ENCODE measurements at places on chromosomes 12 and 14. TPM values are rescaled to one million over a fixed set of nuclear protein-coding genes. Genes with fewer than 3 reads are reported as not detected.

DNA sequence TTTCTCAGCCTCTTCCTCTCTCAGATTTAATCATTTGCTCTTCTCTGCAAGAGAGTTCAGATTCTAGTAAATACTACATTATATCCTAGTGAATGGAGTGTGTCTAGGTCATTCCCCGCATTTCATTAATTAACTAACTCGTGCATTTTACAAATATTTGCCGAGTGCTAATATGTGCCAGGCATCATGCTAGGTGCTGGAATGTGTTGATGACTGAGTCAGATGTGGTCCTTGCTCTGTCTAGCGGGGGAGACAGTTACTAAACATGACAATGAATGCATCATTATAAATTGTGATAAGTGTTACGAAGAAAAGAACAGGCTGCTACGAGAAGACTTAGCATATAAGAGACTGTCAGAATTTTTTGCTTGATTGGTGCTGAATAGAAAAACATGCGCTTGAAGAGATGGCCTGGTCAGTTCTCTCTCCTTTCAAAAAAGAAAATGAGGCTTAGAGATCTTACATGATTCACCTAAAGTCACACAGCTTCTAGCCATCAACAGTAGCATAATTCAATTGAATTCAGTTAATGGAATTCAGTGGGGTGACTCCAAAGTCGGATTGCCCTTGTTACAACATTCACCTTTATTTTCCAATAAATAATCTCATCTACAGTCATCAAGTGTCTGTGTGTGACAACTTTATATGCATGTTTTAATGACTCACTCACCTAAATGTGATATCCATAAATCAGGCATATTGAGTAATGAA lies 48.7 kb upstream of the MAX start:
- H3K27ac ChIP-seq = no peak overlapping the region
- no peaks in the 10 kb centered on the region for H3K36me3 ChIP-seq
- no peaks in the 10 kb centered on the region for H3K4me1 ChIP-seq
- H3K27me3 ChIP-seq = no peaks in the 10 kb centered on the region

Gene CD163L1
- total RNA-seq = 0.37 TPM

DNA sequence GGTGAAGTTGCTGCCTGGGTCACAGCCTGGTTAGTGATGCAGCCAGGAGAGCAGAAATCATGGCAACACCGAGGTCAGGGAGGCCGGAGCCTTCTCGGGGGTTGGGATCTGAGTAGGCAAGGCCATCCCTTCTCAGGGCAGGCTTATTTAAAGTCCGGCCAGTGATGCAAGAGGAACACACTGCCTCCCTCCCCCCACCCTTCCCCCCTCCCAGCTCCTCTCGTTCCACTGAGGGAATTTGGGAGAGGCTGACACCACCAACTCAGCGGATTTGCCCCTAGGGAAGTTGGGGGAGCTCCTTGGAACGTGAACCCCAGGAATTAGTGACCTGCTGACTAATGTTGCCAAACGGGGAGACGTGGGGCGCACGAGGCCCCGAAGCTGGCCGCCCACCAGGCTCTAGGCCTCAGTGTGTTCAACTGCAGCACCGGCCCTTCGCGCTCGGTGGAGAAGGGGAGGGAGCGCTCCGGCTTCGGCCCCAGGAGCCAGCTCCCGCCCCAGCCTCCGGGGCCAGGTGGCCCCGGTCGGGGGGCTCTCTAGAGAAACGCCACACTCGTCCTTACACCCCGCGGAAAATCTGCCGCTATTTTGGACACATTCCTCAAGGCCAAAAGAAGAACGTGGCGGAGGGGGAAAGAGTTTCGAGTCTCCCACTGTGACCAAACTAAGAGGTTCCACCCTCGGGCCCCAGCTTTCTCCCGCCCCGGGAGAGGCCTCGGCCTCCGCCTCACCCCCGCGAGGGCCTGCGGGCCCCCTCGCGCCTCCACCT lies 1.6 kb downstream of the CTDSP2 start:
- H3K27ac ChIP-seq = peak overlapping the region; percentile 99
- no peaks in the 10 kb centered on the region for H3K36me3 ChIP-seq
- H3K4me1 ChIP-seq = no peaks in the 10 kb centered on the region

GRCh38 chr14:61569308-61569707 lies 126.0 kb upstream of the HIF1A start:
- H3K36me3 ChIP-seq = no peaks in the 10 kb centered on the region
- no peak overlapping the region for H3K4me3 ChIP-seq

- no peaks in the 10 kb centered on the region for H3K27me3 ChIP-seq
- DNase-seq = no peak
- H3K4me3 ChIP-seq = no peak overlapping the region
- H3K27ac ChIP-seq = no peak overlapping the region
Observed at GRCh38 chr12:123036466-123037285, 56.2 kb downstream of the ARL6IP4 start.
